ENCODE measurements at places on chromosomes 5 and 9.

DNA sequence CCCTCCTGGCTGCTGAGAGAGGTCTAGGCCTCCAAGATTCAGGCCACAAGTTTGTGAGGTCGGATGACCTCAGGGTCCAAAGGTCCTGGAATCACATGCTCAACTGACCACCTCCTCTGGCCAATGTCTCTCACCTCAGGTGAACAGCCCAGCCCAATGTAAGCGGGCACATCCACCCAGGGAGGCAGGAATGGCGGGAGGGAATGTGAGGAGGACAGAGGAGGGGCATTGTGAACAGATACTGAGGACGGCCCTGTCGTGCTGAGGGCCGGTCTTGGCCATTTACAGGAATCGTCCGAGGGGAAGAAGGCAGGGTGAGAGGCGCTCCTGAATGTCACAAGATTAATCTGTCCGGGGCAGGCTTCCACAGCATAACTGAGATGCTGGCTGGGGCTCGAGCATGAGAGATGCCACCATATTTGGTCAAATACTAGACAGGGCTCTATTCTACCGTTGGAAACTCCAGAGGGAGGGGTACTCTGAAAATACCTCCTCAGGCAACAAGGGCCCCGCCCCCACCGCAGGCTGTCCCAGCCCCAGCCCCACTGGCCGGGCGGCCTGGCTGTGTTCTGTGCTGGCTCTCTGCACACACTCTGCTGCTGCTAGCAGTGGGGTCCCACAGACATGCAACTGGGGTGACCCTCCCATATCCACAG lies 1.5 kb upstream of the IL17B start:
- no peak for DNase-seq

DNA sequence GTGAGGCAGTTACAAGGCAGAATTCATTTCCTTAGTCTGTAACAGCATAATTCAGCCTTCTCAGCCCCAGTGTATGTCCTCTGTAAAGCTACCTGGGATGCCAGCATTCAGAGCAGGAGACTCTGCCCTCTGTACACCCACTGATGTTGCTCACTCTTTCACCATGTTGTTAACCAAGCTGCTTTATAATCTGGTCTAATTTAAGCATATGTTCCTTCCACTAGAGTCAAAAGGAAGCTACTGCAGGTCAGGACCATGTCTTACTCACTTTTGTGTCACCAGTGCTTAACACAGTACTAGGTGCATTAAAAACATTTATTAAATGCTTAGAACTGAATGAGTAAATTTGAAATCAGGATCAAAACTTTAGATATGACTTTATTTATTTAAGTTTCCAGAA lies 185.6 kb downstream of the FBXL17 start:
- DNase-seq = no peak

DNA sequence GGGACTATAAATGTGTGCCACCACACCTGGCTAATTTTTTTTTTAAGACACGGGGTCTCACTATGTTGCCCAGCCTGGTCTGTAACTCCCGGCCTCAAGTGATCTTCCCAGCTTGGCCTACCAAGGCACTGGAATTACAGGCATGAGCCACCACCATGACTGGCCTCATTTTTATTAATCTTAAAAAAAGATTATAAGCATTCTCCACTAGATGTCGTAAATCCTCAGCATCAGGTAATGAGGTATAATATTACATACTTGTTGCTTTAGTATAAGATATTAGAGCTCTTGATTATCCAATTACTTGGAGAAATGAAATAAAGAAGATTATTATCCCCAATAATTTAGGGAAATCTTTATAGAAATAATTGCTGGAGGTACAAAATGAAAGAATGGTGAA lies 78.2 kb upstream of the HTR1A start:
- no peak for DNase-seq

DNA sequence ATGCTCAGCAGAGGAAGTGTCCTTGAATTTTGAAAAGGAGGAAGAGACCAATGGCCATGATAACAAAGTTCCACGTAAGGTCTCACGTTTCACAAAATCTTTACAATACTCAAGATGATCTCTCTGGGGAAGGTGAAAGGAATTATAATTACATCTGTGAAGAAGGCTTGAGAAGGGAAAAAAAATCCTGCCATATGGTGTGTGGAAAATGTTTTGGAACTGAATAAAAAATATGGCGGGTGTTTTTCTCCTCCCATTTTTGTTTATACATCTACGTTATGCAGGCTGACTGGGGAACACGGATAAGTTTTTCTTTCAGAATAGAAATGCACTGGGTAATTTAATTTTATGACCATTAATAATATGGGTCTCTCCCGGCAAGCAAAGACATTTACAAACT lies 425.6 kb upstream of the BRINP1 start:
- no peak for DNase-seq

- no peak for DNase-seq
Measured at GRCh38 chr5:3261081-3261480, 334.6 kb upstream of the IRX1 start.

Measured in stimulated activated CD8-positive, alpha-beta memory T cell treated with anti-CD3 and anti-CD28 coated beads, Interleukin-2, amount 100 ng/mL, for 48 hours (primary cell).